ENCODE measurements at places on chromosomes 7 and 10. TPM values are rescaled to one million over a fixed set of nuclear protein-coding genes. Genes with fewer than 3 reads are reported as not detected.

The LBX1 gene
- not detected for total RNA-seq

The ABCB1 gene
- total RNA-seq: 3.4 TPM

The LRIT1 gene
- total RNA-seq: not detected

The NODAL gene
- not detected for total RNA-seq

The EIF4H gene
- 195 TPM for total RNA-seq

The ABLIM1 gene
- total RNA-seq: 35.8 TPM

The PARD3 gene
- 23.8 TPM for total RNA-seq

The MYPN gene
- 0.40 TPM for total RNA-seq

The GNAT3 gene
- total RNA-seq: 1.2 TPM

The SUN3 gene
- not detected for total RNA-seq

The NPTX2 gene
- total RNA-seq: 19.8 TPM

The RARRES2 gene
- total RNA-seq: 125 TPM

The GPR26 gene
- not detected for total RNA-seq

The CLDN4 gene
- 70.7 TPM for total RNA-seq

The STMP1 gene
- total RNA-seq: 9.8 TPM
